ENCODE measurements at places on chromosomes 5 and 9. TPM values are rescaled to one million over a fixed set of nuclear protein-coding genes. Genes with fewer than 3 reads are reported as not detected.

CDC25C gene
- not detected for total RNA-seq

DNA sequence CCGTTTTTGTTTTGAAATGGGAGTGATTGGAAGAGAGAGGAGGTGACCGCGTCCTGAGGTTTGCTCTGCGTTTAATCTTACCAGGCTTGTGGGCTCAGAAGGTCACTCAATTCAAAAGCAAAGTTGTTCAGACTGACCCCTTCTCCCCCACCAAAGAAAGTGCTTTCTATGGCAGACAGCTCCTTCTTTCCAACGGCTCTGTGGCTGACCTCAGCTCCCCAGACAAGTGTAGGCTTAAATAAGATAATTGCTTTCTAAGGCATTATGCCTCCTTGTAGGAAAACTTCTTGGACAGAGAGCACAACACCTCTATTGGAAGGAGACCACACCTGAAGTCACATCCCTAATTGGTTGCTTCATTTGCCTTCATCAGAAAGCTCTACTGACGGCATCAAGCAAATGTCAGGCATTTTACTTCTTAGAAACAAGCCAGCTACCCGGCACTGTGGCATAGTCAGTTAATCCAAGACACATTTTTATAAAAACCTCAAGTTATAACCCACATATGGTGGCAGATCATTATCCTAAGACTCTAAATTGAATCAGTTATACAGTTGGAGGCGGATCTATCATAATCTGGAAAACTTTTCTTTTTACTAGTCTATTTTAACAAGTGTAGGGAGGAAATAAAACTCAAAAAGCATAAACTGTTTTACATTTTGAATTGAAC is 94.9 kb downstream of the TMEM174 start:
- DNase-seq = no peak

DNA sequence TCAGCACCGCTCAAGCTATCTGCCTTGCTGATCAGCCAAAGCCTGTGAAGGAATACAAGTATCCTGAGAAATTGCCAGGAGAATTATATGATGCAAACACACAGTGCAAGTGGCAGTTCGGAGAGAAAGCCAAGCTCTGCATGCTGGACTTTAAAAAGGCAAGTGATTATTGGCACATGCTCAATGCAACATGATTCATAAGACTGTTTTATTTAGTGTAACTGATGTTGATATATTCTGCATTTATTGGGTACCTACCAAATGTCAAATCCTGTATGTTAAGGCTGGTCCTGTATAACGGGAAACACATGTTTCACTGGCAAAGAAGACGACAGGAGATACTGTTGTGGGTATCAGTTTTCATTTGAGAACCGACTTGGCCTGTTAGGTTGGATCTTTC is 69.0 kb downstream of the ADAMTS16 start:
- no peak for DNase-seq

WNT8A gene
- not detected for total RNA-seq

DNA sequence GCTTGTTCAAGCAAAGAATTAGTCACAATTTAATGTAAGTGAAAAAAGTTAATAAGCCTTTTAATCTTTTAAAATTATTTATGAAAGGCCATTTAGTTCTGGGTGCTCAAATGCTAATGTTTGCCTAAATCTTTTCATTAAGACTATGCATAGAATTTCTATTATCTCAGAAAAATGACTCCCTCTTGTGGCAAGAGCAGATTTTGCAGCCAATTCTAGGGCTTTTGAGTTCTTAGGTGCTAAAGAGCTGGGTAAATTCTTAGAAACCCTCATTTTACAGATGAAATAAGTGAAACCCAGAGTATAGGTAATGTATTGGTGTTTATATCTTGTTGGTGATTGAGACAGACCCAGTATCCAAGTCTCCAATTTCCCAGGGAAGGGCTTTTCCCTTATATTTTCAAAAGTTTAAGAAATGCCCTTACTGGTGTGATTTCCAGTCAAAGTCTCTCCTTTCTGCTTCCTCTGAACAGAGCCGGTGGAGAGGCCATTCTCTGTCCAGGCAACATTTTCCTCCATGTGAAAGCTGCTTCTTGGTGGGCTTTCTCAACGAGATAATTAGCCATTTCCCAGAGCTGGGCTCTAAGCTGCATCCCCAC is 24.1 kb upstream of the PCSK5 start:
- DNase-seq = no peak

- no peak for DNase-seq
Observed at GRCh38 chr5:63686181-63686580, 276.1 kb downstream of the HTR1A start.

GRCh38 chr9:4670591-4670990 is 4.3 kb upstream of the SPATA6L start:
- DNase-seq = no peak

DNA sequence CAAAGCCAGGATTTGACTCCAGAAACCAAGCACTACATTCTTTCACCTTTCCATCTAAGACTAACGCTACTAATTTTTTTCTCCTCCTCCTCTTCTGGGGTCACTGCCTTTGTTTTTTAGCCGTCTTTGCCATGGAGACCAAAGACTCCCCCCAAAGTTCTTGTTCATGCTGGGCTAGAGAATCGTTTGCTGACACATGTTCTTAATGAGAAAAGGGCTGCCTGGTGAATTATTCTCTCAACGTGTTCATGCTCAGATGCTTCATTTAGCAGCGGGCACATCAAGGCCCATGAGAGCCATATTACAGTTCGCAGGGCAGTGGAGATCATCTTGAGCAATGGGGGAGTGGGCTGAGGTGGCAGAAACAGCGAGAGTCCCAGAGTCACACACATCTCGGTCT is 134.9 kb downstream of the SLIT3 start:
- DNase-seq = no peak

Data from left ventricle myocardium superior (tissue), 1 donor.